Osteoblast (primary cell): ENCODE measurements at places on chromosomes 1 and 21. TPM values are rescaled to one million over a fixed set of nuclear protein-coding genes. Genes with fewer than 3 reads are reported as not detected.

The NCF2 gene
- total RNA-seq = 0.88 and 2.2 TPM in 2 replicates

The ROR1 gene
- total RNA-seq = 46.9 and 52.5 TPM in 2 replicates

DNA sequence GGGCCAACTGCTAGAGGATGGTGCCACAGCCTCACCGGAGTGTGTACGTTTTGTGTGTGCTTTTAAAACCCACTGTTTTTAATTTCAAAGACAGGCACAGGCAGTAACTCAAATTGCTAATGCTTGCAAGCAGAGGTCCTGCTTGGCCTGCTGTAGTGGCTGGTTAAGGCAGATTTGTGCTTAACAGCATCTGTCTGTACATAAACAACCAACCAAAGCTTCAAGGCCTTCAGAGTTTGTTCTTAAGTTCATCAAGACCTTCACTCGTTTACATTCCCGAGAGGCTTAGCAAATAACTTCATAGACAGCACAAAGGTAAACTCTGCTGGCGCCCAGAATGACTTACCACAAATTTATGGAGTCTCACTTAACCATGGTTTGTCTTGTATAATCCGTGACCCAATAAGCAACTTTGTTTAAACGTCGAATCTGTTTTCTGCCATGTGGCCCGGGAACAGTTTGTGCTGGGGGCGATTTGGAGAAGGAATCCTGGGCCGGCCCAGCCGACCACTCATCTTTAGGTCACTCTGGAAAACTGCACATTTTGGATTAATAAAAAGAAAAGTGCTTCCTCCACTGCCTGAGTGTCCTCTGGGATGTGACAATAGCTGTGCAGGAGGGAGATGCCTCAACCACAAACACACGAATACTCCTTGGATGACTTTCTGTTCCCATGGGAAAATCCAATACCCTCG lies 58.1 kb downstream of the CAPZB start:
- H3K4me3 ChIP-seq = no peak overlapping the region
- no peaks in the 10 kb centered on the region for H3K27me3 ChIP-seq
- DNase-seq = no peak
- H3K4me1 ChIP-seq = peaks cover 45% of the 10 kb centered on the region
- H3K27ac ChIP-seq = peak overlapping the region; percentile 44

- H3K4me3 ChIP-seq = no peak overlapping the region
- no peaks in the 10 kb centered on the region for H3K4me1 ChIP-seq
- no peak overlapping the region for H3K27ac ChIP-seq
- no peak for DNase-seq
- H3K27me3 ChIP-seq = no peaks in the 10 kb centered on the region
- H3K36me3 ChIP-seq = no peaks in the 10 kb centered on the region
Measured at GRCh38 chr21:18318156-18318555, 73.5 kb downstream of the CHODL start.

- H3K27ac ChIP-seq = no peak overlapping the region
- peaks cover 37% of the 10 kb centered on the region for H3K36me3 ChIP-seq
- no peak overlapping the region for H3K4me3 ChIP-seq
- peaks cover 3% of the 10 kb centered on the region for H3K4me1 ChIP-seq
- H3K27me3 ChIP-seq = no peaks in the 10 kb centered on the region
Measured at GRCh38 chr1:179867493-179868330, 9.9 kb downstream of the TOR1AIP2 start.

DNA sequence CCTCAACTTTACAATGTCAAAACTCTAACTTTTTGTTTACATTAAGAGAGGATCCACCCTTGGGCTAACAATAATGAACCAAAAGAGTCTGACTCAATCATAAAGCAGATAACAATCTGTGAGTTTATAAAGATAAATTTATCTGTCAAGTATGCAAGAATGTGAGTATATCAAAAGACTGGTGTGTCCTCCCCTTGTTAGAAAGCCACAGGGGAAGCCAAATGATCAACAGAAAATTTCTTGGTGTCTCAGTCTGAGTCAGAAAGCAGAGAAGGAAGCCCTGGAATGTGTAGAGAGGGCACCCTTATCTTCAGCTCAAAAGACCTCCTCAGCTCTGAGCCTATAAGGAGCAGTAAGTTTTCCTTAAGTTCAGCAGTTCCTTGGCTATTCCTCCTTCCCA lies 13.9 kb upstream of the PDIK1L start:
- no peaks in the 10 kb centered on the region for H3K36me3 ChIP-seq
- no peak overlapping the region for H3K27ac ChIP-seq
- peaks cover 15% of the 10 kb centered on the region for H3K27me3 ChIP-seq

DNA sequence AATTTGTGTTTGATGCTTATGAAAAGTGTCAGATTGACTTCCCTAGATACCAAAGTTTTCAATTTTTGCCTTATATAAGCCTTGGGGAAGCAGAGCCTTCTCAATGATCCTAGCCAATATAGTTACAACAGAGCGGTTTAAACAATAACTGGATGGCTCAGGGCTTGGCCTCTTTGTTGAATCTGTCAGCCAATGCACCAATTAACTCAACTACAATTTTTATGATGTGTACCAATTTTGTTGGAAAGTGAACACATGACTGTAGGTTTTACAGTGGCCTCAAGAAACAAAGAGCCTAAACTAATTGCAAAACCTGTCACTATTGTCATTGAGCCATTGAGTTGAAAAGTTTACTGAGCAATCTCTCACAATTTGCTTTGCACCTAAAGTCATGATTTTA lies 71.6 kb upstream of the RGS18 start:
- no peaks in the 10 kb centered on the region for H3K27me3 ChIP-seq
- H3K36me3 ChIP-seq = no peaks in the 10 kb centered on the region
- no peak overlapping the region for H3K4me3 ChIP-seq
- no peak for DNase-seq
- H3K4me1 ChIP-seq = no peaks in the 10 kb centered on the region

DNA sequence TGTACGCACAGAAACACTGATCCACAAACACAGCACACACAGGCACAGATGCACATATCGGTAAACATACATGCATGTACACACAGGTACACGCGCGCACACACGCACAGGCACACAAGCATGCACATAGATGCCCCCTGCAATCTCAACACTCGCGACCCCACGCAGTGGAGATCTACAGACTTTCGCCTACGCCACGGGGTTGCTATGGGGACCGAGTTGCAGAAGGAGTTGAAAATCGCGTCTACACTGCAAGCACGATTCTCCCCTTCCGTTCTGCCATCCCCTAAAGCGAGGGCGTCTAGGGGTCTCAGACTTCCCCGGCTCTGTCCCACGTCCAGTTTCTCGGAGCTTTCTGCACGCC lies 826 bp downstream of the TRIM17 start:
- peak overlapping the region; percentile 37 for H3K4me3 ChIP-seq
- H3K36me3 ChIP-seq = no peaks in the 10 kb centered on the region
- no peak overlapping the region for H3K27ac ChIP-seq

GRCh38 chr1:219446288-219446687 lies 166.6 kb downstream of the ZC3H11B start:
- H3K4me1 ChIP-seq = peaks cover 24% of the 10 kb centered on the region
- H3K36me3 ChIP-seq = no peaks in the 10 kb centered on the region
- DNase-seq = no peak
- no peaks in the 10 kb centered on the region for H3K27me3 ChIP-seq
- no peak overlapping the region for H3K27ac ChIP-seq

GRCh38 chr1:91821126-91821868 lies 64.7 kb downstream of the TGFBR3 start:
- DNase-seq = no peak
- H3K27ac ChIP-seq = no peak overlapping the region
- no peak overlapping the region for H3K4me3 ChIP-seq
- H3K36me3 ChIP-seq = no peaks in the 10 kb centered on the region

DNA sequence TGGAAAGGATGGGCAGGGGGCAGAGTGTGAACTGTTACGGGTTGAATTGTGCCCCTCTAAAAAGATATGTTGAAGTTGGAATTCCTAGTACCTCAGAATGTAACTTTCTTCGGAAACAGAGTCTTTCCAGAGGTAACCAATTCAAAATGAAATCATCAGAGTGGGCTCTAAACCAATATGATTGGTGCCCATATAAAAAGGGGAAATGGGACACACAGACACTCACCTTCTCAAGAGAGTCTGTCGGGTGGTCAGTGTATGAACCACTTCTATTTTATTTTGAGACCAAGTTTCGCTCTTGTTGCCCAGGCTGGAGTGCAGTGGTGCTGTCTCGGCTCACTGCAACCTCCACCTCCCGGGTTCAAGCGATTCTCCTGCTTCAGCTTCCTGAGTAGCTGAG lies 7.6 kb downstream of the EDARADD start:
- DNase-seq = no peak
- H3K4me3 ChIP-seq = no peak overlapping the region
- H3K36me3 ChIP-seq = no peaks in the 10 kb centered on the region
- no peaks in the 10 kb centered on the region for H3K4me1 ChIP-seq
